ENCODE measurements at places on chromosomes 2 and 18.

DNA sequence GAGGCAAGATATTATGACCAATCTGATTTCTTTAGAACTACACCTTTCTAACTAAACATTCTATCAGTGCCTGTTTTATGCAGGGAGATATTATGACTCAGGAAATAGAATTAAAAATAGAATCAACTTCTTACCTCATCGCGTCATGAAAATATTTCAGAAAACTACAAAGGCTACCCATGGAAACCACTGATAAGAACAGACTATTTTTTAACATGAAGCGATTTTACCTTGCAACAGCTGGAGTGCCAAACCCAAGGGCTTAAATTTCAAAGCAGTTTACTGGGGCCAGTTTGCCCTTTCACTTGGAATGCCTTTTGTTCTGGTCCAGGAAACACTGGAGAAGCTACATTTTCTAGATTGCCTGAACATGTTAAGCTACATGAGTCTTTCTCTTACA, 304.8 kb upstream of the CCDC68 start:
- no peak for DNase-seq

GRCh38 chr2:3960106-3960505, 256.7 kb downstream of the DCDC2C start:
- DNase-seq, result no peak

- no peak for DNase-seq
These were observed 256.0 kb downstream of the EIPR1 start for GRCh38 chr2:3121601-3122000.

DNA sequence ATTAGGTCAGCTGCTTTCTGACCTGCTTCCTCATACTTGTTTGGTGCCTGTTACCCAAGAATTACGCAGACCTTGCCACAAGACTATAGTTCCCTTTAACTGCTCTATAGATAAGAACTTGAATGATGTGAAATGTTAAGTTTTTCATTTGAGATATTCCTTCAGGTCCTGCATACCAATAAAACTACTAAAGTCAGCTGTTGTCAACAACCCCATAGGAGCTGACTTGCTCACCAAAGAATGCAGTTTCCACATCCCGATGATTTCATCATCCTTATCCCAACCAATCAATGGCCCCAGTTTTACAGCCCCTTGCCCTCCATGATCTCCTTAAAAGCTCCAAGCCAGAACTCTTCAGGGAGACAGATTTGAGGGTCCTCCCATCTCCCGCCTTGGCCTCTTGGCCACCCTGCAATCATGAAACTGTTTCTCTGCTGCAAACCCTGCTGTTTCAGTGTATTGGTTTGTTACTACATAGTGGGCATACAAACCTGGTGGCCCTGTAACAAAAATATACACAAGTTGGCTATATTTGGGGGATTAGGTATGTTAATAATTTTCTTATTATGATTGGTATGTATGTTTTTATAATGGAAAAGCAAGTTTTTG, 396.3 kb upstream of the CHST9 start:
- DNase-seq, result no peak

DNA sequence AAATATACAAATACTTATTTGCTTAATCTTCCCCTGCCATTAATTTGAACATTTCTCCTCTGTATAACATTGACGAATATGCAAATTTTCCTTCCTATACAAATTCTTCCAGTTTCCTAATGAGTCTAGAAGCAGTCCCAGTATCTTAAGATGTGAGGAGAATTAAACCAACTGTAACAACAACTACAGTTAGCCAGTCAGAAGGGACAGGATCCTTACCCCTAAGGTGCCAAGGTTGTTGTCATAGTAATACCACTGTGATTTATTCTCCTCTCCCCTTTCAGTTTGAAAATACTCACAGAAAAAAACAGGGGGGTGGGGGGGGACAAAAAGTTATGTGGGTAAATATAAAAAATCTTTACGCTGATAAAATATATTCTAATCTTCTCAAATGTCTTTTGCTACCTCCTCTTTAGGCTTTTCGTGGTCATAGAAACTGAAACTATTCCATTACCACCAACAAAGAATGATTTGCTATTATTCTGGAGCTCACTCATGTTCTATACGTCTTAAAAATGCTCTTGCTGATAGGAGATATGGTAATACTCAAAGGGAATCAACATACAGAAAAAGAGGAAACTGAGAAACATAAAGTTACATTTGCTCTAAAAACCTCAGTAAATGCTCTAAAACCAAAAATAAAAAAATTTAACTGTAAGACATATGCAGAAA, 107.6 kb downstream of the MEMO1 start:
- DNase-seq, result no peak

GRCh38 chr2:120823551-120823950, 87.9 kb downstream of the GLI2 start:
- no peak for DNase-seq

- DNase-seq, result no peak
These were observed 4.5 kb downstream of the SLC19A3 start for GRCh38 chr2:227713291-227713690.

DNA sequence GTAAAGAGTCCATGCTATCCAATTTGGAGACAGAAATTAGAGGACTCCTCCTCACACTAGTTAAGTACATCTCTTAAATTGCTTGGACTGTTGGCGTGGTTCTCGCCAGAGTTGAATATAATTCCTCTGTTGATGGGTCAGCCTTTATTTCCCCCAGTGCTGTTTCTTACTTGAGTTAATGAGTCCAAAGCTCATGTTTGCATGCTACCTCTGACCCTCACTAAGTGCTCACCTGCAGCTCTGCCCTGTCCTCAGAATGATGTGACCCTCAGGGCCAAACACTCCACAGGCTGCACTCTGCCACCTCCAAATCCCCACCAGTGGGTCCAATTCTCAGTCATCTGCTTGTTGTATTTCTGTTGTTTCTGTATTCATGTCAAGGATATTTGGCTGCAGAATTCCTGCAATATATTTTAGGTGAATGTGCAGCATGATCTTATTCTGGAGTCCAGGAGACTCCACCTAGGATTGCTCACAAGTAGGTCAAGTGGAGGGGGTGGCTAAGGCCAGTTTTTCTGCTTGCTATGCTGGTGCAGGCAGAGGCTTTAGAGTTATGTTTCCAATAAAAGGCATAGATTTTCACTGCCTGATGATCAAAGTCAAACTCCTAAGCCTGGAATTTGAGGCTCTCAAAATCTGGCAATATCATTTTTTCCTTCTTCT, 37.8 kb downstream of the RDH14 start:
- no peak for DNase-seq

DNA sequence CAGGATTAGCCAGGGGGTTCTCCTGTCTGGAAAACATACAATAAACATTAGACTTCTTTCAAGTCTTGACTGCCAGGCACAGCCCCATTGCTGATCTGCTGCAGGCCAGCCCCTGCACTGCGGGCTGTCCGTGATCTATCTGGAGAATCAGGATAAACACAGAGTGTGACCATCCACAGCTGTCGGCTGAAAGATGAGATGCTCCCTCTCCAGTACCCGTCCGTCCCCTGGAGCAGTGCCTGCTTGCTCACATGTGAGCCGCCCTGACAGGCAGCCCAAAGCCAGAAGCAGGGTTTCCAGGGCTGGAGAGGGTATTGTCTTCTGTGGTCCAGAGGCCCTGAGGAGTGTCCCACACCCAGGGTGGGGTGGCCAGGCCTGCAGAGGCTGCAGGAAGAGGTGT, 46.1 kb upstream of the FOSL2 start:
- DNase-seq, result no peak

DNA sequence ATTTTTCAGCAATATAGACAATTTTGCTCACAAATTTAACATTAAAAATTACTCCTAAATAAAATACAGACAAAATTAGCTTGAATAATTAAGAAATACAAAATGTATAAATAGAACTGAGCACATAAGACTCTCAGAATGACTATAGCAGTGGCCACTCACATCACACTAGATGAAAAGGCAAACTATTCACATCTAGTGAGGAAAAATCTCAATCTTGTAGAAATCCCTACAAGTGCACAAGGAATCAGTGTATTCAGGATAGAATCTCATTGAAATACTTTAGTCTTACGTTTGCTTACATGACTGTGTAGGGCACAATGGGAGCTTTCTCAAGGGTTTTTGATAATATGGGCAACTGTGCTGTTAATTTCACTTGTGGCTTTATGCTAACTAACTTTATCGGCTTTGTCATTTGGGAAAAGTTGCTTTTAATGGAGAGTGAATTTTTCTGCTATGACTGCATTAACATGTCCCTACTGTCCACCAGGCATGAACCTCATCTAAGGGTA, 678.9 kb upstream of the LRRTM4 start:
- no peak for DNase-seq

- DNase-seq, result no peak
These were observed 113.1 kb upstream of the GPC1 start for GRCh38 chr2:240322231-240322955.

DNA sequence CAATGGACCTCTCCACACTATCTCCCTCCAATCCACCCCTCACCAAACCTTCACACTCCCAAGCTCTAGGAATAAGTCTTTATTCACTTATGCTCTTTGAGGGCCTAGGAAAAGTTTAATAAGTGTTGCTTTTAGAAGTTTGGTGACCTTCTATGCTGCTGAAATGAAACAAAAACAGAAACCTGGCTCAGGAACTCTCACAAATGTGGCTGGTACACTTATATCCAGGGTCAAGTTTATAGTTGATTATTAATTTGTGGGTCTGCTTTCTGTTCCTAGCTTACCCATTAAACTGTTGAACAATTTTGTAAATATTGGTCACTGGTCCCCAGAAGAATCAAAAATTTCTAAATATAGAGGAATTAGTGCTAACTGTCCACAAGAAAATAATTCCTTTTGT, 14.2 kb upstream of the ANKRD44 start:
- DNase-seq, result no peak

- DNase-seq, result no peak
These were observed 86.8 kb downstream of the SEMA4F start for GRCh38 chr2:74740741-74741431.

GRCh38 chr18:7512348-7512747, 54.8 kb upstream of the PTPRM start:
- DNase-seq, result no peak

GRCh38 chr2:235227590-235227989, 266.3 kb upstream of the AGAP1 start:
- DNase-seq, result no peak

DNA sequence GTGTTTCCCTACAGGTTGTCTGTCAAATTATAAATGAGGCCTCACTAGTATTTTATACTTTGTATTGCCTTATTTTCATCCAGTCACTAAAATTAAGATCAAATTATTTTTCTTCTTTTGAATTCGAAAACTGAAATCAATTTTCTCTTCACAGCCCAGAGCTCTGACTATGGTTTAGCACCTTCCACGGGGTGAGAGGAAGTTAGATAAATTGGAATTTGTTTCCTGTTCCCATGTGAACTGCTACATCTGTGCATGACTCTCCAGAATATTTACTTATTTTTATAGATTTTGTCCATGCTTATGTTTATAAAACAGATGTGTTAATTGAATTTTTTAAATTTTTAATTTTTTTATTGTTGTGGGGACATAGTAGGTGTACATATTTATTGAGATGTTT, 656.5 kb downstream of the IRS1 start:
- DNase-seq, result no peak

DNA sequence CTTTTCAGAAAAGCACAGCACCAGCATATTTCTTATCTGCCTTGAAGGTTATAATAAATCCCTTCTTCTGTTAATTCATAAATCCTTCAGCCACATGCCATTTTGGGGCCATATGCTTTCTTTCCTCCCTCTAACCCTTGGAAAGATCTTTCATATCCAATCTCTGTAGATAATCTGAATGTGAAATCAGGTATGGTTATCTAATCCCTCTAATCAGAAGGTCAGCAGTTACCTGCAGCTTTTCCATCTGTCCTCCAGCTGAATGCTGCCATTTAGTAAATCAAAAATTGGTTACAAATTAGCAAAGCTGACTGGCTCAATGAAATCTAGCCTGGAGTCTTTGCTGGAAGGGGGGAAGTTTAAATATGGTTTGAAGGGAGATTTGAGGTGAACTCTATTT, 230.5 kb downstream of the PIK3C3 start:
- DNase-seq, result no peak

DNA sequence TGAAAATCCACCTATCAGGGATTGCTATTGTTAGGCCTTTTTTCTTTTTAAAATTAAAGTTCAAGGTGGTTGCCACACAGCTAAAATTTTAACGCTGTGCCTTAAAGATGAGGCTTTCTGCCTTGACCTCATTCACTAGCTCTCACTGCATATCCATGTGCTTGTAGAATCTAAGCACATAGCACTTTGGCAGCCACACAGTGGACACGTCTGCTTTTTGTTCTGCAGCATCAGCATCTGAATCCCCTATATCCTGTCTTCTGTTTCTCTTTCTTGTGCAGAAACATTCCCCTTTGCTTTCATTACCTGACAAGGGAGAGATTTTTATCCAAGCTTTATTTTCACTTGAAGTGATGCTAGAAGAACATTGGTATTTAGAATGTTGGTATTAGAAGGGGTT, 38.1 kb downstream of the RALB start:
- no peak for DNase-seq

DNA sequence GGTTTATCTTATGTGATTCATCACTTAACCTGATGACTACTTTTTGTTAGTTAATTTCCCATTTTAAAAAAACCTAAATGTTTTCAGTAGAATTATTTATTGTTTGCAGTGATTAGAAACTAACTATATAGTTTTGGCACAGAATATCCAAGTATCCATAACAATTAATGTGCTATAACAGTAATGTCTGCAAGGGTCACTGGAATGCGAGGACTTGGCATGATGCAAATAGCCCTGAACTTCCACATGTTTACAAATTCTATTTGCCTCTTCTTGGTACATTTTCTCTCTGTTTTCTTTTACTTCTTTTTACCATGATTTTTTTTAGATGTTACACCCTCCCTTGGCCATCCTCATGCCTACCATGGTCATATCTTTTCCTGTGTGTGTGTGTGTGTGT, 49.3 kb upstream of the GALNT3 start:
- no peak for DNase-seq

DNA sequence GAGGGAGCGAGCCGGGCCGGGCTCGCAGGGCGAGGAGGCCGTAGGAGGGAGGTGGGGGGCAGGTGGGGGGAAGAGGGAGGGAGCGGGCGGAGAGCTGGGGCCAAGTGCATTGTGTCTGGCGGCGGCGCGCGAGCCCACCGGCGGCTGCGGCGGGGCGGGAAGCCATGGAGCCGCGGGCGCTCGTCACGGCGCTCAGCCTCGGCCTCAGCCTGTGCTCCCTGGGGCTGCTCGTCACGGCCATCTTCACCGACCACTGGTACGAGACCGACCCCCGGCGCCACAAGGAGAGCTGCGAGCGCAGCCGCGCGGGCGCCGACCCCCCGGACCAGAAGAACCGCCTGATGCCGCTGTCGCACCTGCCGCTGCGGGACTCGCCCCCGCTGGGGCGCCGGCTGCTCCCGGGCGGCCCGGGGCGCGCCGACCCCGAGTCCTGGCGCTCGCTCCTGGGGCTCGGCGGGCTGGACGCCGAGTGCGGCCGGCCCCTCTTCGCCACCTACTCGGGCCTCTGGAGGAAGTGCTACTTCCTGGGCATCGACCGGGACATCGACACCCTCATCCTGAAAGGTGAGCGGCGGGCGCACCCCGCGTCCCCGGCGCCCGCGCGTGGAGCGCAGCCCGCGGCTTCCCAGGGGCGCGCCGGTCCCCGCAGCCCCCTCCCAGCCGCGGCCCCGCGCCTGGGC, at the start of gene TMEM178A:
TSS of gene TMEM178A (plus strand) at position 107 of the 680 bp plus-strand sequence. CDS start at position 165, 58 bp downstream.
- DNase-seq, result no peak

All from OCI-LY7 (cell line).